ENCODE measurements at places on chromosomes 4 and X.

GRCh38 chr4:7043284-7044136 lies at the start of gene TADA2B:
TSS of gene TADA2B (plus strand) at chr4:7043372. CDS start at chr4:7043580, 208 bp downstream.
- peak within 1 kb of the TSS; percentile 89 for H3K4me3 ChIP-seq
- no peaks in the 10 kb centered on the region for H3K27me3 ChIP-seq
- H3K27ac ChIP-seq, result peak within 1 kb of the TSS; percentile 67
- H3K36me3 ChIP-seq, result no peaks in the 10 kb centered on the region

DNA sequence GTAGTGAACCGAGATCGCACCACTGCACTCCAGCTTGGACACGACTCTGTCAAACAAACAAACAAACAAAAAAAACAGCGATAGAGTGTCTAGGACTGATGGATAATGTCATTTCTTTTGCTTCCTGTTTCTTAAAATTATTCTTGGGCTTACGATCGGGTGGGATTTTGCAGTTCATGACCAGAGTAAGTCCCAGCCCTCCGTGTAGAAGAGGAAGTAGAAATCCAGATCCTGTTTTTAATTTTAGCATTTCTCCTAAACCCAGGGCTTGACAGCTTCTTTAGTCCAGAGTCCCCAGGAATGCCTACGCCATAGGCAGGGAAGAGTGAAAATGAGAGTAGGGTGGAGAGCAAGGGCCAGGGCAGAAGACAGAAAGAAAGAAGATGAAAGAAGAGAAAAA lies 94.3 kb downstream of the HPRT1 start:
- peaks cover 38% of the 10 kb centered on the region for H3K27me3 ChIP-seq
- no peaks in the 10 kb centered on the region for H3K36me3 ChIP-seq
- DNase-seq, result no peak
- H3K27ac ChIP-seq, result no peak overlapping the region
- no peak overlapping the region for H3K4me3 ChIP-seq

DNA sequence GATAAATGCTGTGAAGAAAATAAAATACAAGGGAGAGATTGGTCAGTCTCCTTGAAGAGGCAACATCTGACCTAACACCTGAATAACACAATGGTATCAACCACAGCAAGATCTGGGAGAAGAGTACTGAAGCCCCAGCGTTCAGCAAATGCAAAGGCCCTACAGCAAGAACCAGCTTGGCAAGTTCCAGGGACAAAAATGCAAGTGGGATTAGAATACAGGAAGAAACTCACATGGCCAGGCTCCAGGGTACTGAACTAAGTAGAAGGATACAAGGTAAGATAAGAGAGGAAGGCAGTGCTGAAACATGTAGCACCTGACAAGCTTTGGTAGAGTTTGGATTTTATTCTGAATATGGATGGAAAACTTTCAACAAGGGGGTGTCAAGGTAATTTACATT lies 3.6 kb downstream of the SMIM14 start:
- no peaks in the 10 kb centered on the region for H3K27me3 ChIP-seq
- no peak overlapping the region for H3K4me3 ChIP-seq
- no peak overlapping the region for H3K27ac ChIP-seq
- DNase-seq, result no peak
- H3K4me1 ChIP-seq, result peaks cover 30% of the 10 kb centered on the region
- no peaks in the 10 kb centered on the region for H3K36me3 ChIP-seq

DNA sequence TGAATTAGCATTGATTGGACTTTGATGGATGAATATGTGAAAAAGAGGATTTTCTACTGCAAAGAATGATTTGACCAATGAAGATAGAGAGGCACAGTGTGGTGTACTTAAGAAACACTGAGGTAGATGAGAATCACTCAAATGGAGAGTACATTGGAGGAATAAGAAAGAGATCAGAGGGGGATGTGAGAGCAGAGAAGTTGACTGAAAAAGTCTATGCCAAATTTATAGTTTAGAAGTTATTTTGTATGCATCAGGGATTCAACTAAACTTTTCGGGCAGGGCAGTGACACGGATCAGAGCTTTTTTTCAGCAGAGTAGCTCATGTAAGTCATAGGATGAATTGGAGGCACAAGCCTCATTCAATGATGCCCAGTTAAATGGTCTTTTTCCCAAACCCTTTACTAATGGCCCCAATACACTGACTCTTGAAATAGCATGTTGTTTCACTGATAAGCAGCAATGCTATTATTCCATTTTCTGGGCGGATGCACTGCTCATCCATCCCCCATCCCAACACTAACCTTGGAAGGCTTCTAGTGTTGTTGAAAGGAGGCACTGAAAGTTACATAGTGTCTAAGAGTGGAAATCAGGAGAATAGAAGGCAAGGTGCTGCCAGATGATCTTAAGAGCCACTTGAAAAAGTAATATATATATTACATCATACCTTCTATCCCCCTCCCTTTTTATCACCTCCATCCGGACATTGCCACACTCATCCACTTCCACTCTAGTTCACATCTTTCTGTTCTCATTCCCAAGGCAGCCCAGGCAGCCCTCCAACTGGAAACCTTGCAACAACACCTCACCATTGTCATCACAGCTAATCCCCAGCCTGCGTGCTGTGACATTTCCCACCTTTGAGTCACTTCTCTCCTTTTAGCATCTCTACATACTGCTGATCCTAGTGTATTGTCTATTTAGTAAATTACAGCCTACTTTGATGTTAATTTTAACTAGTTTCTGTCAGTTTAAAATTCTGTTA lies 46.1 kb downstream of the ARHGAP24 start:
- H3K4me3 ChIP-seq, result no peak overlapping the region
- no peaks in the 10 kb centered on the region for H3K4me1 ChIP-seq
- no peaks in the 10 kb centered on the region for H3K27me3 ChIP-seq
- no peaks in the 10 kb centered on the region for H3K36me3 ChIP-seq
- no peak overlapping the region for H3K27ac ChIP-seq

DNA sequence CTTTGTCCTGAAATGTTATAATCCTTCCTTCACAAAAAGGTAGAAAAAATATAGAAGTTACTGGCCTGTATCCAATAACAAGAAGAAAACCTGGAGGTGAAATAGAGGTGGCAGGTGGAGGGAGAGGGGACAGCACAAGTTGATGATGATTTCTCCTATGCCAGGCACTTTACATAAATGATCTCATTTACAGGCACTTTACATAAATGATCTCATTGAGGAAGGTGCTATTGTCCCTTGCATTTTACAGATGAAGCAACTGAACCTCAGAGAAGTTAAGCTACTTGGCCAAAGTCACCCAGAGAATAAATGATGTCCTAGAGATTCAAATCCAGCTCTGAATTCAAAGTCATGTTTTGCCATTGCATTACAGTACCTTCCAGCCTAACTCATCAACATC lies 7.1 kb upstream of the OPHN1 start:
- peaks cover 5% of the 10 kb centered on the region for H3K27me3 ChIP-seq
- H3K4me1 ChIP-seq, result peaks cover 8% of the 10 kb centered on the region
- H3K36me3 ChIP-seq, result no peaks in the 10 kb centered on the region

GRCh38 chr4:2935762-2936743 lies 27.2 kb downstream of the NOP14 start:
- peaks cover 72% of the 10 kb centered on the region for H3K36me3 ChIP-seq
- peak; percentile 94 for DNase-seq
- peak overlapping the region; percentile 95 for H3K27ac ChIP-seq
- H3K4me1 ChIP-seq, result peaks cover 59% of the 10 kb centered on the region
- H3K4me3 ChIP-seq, result peak overlapping the region; percentile 93
